Cortex of kidney (tissue), 1 donor: ENCODE measurements at places on chromosomes 2 and 18.

- no peak for DNase-seq
Measured at GRCh38 chr2:152609154-152609553, 108.1 kb downstream of the PRPF40A start.

- DNase-seq, result no peak
Measured at GRCh38 chr2:181203412-181203811, 223.0 kb downstream of the UBE2E3 start.

DNA sequence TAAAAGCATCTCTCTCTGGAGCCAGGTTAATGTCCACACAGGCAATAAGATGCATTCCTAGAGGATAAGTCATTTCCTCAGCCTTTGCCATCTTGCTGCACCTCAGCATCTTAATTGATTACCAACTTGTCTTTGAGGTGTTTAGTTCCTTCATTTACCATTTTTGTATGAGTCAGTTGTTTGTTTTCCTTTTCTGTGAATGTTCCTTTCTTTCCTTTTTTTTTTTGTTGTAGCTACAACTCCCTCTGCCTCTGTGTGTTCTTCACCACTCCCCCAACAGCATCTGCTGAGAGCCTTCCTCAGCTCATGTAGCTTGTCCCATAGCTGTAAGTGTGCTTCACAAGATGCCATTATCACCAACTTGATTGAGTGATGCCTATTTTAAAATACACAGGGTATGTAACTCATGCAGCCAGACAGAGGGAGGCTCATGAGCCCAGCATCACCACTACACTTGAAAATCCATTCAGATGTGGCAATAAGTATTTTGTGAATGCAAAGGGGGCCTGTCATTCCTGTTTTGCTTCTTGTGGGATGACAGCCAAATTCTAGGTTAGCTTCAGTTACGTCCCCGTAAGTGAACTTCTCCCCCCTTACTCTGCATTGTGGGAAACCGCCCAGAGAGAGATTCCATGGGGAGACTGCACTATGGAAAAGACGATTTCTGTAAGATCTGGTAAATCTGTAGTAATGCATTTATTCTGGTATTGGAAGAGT lies 315.9 kb upstream of the ZEB2 start:
- no peak for DNase-seq

GRCh38 chr2:109463891-109464290 lies 149.9 kb downstream of the SEPTIN10 start:
- no peak for DNase-seq

DNA sequence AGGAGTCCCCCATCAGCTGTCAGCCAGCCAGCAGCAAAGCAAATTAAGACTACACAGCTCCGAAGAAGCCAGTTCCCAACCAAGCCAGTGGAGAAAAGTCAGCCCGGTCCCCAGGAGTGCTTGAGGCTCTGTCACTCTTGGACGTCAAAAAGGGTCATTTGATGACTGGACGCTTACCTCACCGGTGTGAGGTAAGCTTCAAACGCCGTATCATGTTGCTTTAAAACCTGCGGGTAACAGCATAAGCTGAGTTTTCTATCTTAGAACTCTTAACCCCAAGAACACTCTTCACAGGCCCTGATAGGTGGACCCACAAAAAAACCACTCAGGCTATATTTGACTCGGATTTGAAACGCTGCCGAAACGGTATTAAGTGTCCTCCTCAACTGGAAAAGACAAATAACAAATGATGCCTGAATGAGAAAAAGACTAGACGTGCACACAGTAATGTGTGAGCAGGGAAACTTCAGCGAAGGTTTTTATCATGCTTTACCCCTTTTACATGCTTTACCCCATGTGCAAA lies 682 bp upstream of the LNPK start:
- DNase-seq, result no peak

DNA sequence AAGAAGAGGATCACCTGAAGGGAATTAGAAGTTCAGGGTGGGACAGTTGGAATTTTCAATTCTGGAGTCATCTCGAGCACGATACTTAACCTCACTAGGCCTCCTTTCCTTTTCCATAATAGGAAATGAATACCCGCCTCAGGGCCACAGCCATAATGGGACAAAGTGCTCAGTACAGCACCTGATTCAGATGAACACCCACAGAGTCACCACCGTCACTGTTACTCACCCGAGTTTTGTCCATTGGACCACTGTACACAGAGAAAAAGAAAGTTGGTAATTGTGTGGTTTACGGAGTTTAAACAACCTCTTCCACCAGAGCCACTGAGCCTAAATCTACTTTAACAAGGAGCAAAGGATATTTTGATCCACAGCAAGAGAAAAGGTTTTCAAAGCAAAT lies 122.0 kb upstream of the NDUFV2 start:
- no peak for DNase-seq

GRCh38 chr18:78183815-78184214 lies 795.8 kb upstream of the SALL3 start:
- no peak for DNase-seq

GRCh38 chr2:217462121-217462520 lies 540.7 kb downstream of the TNS1 start:
- no peak for DNase-seq

DNA sequence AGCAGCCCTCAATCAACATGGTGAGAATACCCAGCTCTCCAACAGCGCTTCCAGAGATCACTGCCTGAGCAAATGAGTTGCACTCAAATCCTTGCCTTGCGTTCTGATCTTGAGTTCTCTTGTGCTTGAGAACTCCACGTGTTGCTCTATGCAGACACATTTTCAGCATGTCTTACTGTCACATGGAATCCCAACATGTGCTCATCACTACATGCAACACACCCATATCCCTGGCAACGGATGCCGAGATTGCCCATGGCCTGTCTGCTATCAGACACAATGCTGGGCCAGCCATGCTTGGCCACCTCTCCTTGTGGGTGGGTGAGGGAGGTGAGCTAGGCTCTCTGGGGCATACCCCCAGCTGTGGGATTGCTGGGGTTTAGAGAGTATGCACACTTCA lies 91.9 kb upstream of the LDAH start:
- DNase-seq, result no peak
